Stimulated activated CD4-positive, alpha-beta T cell treated with anti-CD3 and anti-CD28 coated beads, Interleukin-4, amount 100 ng/mL, for 48 hours (primary cell): ENCODE measurements at places on chromosomes 6 and 20.

DNA sequence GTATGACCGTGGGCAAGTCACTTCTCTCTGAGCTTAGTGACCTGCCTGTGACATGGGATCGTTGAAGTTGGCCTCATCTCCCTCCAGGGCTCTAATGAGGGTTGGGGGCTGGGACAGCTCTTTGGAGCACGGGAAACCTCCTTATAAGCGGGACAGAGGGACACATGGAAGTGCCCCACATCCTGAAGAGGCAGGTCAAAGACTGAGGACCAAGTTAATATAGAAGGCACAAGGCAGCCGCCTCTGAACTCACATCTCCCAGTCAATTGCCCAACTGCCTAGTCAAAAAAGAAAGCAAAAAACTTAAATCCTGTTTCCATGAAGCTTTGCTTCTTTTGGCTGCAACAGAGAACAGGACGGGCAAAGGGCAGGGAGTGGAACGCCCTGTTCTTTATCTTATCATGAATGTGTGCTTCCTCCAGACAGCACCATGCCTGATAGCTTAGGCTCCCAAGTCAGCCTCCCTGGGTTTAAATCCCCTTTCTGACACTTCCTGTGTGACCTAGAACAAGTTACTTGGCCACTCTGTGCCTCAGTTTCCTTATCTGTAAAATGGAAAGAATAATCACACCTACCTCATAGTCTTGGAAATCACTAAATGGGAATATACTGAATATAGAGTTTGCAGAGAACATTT lies 27.1 kb downstream of the LBP start:
- DNase-seq, result no peak

DNA sequence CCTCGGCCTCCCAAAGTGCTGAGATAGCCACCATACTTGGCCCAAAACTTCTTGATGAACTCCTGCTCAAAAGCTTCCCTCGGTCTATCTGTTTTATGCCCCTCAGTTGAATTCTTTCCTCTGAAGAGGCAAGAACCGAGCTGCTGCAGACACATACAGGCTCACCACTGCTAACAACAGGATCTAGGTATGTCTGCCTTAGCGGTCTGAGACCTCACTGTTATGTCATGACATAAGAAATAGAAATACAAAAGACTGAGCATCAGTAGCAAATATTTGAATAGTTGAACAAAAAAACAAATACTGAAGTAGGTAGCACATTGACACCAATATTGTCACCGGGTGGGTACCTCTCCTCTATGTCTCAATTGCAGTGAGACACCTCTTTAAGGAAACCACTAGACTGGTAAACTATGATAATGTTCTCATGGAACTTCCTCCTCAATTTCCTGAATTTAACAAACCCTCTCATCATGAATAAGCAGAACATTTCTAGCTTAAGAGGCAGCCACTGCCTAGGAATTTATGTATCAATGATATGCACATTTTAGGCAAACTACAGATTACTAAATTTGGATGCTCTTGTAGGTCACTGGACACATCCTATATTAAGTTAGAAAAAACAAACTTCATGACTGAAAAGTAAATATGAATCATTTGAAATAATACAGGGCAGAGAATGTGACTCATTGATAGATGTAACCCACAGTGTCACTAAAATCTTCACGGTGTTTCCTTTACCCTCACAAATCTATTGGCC lies 9.4 kb upstream of the STXBP5 start:
- DNase-seq, result no peak

GRCh38 chr6:109713097-109713496 lies 22.0 kb downstream of the FIG4 start:
- DNase-seq, result no peak

DNA sequence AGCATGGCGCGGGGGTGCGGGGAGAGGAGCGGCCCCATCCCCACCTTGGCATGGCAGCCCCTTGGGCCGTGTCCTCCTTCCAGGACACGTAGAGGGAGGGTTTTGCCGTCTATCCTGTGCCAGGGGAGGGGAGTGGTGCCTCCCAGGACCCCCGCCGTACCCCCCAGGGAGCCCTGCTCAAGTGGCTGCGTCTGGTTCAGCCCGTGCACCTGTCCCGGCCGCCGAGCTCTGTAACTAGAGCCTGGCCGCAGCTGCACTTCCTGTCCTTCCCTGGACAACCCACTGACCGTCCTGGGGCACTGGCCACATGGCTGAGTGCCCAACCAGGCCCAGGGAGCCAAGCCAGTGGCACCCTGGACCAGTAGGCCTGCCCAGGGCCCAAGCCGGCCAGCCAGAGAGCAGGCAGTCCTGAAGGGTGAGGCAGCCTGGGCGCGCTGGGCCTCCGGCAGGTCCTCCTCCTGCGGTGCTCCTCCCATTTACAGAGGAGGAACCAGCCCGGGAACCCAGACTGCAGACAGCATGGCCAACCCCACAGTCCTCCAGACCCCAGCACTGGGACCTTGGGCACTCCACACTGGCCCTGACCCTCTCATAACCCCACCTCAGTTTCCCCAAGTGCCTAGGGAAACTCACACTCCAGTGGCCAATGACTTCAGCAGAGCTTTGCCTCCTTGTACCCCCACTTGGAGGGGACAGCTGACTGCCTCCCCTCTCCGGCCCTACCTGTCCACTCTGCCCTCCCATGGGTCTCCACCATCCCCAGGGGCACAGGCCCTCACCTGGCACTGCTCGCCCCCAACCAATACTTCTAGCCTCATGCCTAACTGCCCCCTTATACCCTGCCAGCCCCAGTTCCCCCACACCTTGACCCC lies 8.7 kb downstream of the LAMA5 start:
- no peak for DNase-seq

GRCh38 chr20:44219170-44219730 lies 8.7 kb upstream of the OSER1 start:
- no peak for DNase-seq

DNA sequence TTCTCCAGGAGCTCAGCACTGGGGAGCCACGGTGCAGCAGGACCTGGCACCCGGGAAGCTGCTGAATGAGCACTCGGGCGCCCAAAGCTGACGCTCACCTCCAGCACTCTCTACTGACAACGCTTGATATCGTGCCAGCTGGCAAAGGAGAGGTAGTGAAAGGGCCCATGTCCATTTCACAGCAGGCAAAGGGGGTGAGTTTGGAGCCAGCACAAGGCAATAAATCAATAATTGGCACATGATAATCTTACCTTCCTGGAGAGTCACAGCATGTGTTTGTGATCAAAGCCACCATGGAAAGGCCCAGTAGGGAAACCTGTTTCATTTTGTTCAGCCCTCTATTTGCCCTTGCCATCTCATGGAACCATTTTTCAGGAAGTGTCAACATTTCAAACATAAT lies 23.3 kb upstream of the SMIM26 start:
- no peak for DNase-seq

DNA sequence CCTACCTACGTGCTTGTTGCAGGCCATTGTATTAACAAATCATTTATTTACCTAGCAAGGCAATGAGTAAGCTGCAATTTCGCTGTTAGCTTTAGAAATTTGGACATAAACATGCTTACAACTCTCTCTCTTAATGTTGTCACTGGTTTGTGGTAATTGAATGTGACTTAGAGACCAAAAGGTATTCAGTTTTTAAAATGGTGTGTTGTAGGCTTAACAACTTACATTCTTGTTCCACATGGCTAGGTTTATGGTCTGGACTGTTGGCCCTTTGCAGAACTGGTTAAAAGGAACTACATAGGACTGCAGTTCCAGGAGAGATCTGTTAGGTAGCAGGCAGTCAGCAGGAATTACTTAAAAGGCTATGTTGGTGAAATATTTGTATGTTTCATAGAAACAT lies 10.3 kb upstream of the CTAGE9 start:
- no peak for DNase-seq

- DNase-seq, result no peak
These were observed 135.5 kb upstream of the TNFAIP3 start for GRCh38 chr6:137731600-137731959.

GRCh38 chr6:9116026-9116425 lies 680.7 kb upstream of the SLC35B3 start:
- DNase-seq, result no peak

GRCh38 chr6:29813809-29814208 lies 13.8 kb upstream of the HLA-G start:
- DNase-seq, result no peak

DNA sequence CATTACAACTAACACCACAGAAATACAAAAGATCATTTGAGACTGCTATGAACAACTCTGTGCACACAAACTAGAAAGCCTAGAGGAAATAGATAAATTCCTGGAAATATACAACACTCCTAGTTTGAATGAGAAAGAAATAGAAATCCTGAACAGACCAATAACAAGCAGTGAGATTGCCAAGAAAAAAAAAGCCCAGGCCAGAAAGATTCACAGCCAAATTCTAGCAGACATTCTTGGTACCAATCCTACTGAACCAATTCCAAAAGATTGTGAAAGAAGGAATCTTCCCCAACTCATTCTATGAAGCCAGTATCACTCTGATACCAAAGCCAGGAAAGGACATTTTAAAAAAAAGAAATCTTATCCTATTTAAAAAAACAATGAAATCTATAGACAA lies 7.0 kb upstream of the CDK19 start:
- no peak for DNase-seq

GRCh38 chr20:16388731-16389130 lies 184.5 kb downstream of the KIF16B start:
- DNase-seq, result no peak

DNA sequence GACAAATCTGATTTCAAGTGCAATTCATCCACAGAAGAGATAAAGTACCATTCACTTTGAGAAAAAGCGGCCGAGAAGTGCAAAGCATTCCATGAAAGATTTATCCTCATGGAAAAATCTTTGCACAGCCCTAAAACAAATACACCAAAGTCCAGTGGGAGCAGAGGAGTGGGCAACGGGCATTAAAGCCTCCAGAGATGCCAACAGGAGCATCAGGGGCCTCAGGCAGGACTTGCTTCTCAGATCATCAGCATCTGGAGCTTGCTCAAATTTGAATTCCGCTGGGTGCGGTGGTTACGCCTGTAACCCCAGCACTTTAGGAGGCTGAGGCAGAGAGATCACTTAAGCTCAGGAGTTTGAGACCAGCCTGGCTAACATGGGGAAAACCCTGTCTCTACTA lies 110.7 kb upstream of the NFATC2 start:
- DNase-seq, result no peak

- no peak for DNase-seq
These were observed 548.2 kb downstream of the QKI start for GRCh38 chr6:163962627-163963117.

GRCh38 chr20:20435453-20435852 lies 67.5 kb downstream of the INSM1 start:
- no peak for DNase-seq

- no peak for DNase-seq
These were observed 41.6 kb downstream of the MRAP2 start for GRCh38 chr6:84074988-84075781.

DNA sequence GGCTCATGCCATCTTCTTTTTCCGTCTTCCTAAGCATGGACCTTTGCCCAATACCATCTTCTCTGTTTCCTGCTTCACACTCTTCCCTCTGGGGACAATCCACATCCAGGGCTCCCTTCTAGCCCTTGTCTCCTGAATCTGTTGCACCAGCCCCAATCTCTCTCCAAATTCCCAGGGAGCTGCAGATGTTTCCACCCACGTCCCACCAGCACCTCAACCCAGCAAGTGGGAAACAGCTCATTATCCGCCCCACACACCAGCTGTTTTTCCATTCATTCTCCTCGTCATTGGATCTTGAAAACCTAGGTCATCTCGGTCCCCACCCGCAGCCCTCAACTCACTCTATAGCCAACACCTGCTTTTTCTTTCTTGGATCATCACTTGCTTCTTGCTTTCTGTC lies 185.0 kb upstream of the CDYL start:
- no peak for DNase-seq

GRCh38 chr6:71510057-71510713 lies 221.6 kb downstream of the OGFRL1 start:
- no peak for DNase-seq

DNA sequence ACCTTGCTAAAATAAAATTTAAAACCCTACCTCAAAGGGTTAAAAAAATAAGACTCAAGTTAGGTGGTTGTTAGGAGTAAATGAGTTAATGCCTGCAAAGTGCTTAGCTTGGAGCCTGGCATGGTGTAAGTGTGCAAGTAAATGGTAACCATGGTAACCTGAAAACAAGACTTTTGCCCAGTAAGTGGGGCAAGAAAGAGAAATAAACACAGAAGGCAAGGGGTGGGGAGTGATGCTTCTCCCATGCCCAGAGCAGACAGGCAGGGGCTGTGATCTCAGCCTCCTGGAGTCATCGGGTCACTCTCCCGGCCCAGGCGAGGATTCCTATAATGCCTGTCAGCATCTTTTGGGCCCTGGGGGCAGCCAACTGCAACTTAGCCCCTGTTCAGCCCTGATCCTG lies 59.2 kb upstream of the SLC32A1 start:
- no peak for DNase-seq
